Cerebellum (tissue), 4 donors: ENCODE measurements at places on chromosomes 2 and 18. TPM values are rescaled to one million over a fixed set of nuclear protein-coding genes. Genes with fewer than 3 reads are reported as not detected.
A peak's percentile ranks its signal among the peaks of the same experiment; 100 is the strongest.

GRCh38 chr2:142870526-142870925, 6.9 kb upstream of the KYNU start:
- DNase-seq: no peak

GRCh38 chr2:108889907-108890306, 99.1 kb downstream of the EDAR start:
- no peak for DNase-seq

GRCh38 chr2:201396595-201396994, 39.5 kb upstream of the FLACC1 start:
- no peak for DNase-seq

PLB1 gene
- 4.3 TPM for total RNA-seq

SERPINB7 gene
- total RNA-seq: not detected

DNA sequence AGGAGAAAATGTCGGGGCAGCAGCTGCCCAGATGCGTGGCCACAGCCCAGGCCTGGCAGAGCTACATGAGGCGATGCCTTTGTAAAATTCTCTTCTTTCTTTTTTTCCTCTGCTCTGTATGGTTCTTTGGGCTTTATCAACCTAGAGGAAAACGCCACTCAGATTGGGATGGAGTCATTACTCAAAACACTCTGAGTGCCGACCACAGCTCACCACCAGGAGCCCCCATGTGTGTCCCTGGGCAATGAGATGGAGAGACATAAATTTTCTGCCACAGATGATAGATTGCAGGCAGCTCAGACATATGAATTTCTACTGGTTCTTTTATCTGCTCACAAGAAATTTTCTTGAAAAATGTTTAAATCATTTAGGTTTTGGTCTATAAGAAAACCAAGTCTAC, 56.0 kb downstream of the PARD6G start:
- DNase-seq: no peak

DNA sequence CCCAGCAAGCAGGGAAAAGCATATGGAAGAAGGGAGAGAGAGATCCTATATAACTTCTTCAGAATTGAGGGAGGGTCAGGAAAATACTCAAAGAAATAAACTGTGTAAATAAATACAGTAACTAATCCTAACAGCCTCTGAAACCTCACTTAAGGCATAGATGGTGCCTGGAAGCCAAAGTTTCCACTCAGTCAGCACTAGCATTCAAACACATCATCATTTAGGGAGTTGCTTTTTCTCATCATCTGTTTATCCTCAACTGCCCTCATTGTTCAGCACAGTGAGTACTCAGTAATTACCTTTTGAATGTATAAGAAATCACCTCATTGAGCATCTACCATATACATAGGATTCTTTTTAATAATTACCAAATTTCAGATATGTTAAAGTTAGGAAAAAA, 262.9 kb downstream of the C1D start:
- DNase-seq: no peak

SLC66A3 gene
- total RNA-seq: 9.7 TPM

GRCh38 chr2:149657401-149658040, 69.9 kb upstream of the MMADHC start:
- no peak for DNase-seq

- no peak for DNase-seq
Measured at GRCh38 chr2:182432051-182432450, 5.2 kb upstream of the PDE1A start.

PAIP2B gene
- 17.3 TPM for total RNA-seq

DNA sequence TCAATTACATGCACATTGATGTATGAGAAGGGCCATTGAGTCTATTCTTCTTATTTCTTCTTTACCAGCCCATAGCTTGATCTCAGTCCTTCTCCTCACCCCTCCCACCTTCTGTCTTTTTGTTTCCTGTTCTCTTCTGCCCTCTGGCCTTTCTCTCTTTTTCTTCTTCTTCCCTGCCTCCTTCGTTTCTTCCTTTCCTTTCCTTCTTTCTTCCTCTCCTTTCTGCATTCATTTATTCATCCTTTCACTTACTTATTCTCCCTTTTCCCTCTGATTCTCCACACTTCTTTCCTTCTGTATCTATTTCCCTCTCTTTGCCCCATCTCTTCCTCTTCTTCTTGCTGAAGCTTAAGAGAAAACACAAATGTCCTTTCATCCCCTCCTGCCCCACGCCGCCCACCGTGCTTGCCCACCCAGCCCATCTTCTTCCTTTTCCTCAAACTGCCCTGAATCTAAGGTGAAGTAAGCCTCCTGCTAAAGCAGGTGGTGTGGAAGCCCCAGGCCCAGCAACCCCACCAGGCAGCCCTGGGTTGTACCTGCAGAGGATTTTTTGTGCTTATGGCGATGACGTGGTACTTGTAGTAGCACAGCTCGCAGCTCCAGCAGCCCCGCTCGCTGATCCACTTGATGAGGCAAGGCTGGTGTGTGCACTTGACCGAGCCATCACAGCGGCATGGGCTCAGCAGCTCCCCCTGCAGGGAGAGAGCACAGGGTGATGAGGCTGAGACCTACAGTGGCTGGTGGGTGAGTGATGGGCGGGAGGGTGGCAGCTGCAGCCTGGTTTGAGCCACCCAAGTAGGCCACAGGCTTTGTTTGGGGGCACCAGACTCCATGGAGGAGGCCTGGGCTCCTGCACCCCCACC, 89.0 kb downstream of the MARCHF4 start:
- no peak for DNase-seq

DNA sequence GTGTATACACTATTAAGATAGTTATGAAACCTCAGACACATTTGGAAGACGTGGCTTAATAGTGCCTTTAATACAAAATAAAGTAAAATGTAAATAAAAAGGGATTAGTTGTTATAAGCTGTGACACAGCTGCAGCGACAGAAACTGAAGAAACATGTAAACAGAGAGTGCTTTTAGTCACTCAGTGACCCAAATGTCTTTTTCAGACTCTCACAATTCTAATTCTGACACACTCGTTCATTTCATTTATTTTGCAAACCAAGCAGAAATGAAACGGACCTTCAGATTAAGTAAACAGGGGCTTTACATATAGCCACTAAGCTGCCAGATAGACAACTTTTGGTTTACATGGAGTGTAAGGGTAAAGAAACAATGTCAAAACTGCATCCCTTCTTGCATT, 181.0 kb upstream of the ETAA1 start:
- no peak for DNase-seq

GRCh38 chr2:42973726-42974125, 181.3 kb upstream of the HAAO start:
- no peak for DNase-seq

CAPG gene
- total RNA-seq: 6.3 TPM

DNA sequence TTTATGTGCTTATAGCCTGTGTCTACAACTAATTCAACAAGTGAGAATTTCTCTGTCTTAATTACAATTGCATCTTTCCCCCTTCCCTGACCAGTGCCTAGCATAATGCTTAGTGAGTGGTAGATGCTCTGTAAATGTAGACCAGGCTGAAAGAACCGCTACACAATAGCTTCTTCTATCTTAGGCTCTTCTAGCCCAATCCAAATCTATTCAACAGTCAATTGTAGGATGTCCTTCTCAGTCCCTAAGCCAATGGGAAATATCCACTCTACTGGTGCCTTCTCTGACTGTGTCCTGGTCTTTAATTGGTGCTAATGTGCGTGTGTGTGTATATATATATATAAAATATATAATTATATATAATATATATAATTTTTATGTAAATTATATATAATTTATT, 34.1 kb upstream of the GCC2 start:
- DNase-seq: no peak

DNA sequence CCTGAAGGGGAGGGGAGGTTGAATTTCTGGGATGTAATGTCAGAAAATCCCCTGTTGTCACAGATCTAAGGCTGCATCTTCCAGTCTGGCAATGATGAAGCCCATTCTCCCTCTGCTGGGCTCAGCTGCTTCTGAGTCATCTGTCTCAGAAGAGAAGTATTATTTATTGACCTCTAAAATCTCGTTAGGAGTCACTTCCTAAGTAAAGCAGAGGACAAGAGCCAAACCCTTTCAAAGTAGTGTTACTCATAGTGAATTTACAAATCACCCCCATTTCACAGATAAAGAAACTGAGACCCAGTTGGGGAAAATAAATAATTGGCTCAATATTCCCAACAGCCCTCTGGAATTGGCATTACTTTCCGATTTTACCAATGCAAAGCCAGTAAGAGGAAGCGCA, 167.3 kb upstream of the SKOR2 start:
- DNase-seq: no peak

DLX1 gene
- not detected for total RNA-seq

GRCh38 chr2:24287171-24287570, 73.2 kb downstream of the ITSN2 start:
- DNase-seq: no peak

- no peak for DNase-seq
Measured at GRCh38 chr2:96926236-96926635, 56.4 kb upstream of the SEMA4C start.

DNA sequence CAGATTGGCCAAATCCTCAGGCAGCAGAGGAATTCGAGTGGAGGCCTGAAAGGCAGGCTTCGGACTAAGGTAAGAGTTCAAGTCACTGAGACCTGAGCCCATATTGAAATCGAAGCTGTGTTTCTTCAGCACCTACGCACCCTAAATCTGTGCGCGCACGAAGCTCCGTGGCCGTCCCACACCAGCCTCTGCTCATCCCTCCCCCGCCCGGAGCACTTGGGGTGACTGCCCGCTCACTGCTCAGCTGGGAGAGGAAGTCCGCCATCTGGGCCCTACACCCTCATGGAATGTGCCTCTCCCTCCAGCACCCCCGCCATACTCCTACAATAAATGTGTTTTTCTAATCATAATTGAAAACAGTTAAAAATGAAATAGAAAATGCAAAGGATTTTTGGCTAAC, 734.5 kb downstream of the GALR1 start:
- no peak for DNase-seq

- DNase-seq: no peak
Measured at GRCh38 chr18:72375618-72376017, 168.5 kb downstream of the CBLN2 start.

GRCh38 chr2:154226931-154227330, 355.2 kb downstream of the GALNT13 start:
- peak; percentile 17 for DNase-seq

GRCh38 chr2:189437926-189438325, 3.3 kb upstream of the WDR75 start:
- no peak for DNase-seq

DNA sequence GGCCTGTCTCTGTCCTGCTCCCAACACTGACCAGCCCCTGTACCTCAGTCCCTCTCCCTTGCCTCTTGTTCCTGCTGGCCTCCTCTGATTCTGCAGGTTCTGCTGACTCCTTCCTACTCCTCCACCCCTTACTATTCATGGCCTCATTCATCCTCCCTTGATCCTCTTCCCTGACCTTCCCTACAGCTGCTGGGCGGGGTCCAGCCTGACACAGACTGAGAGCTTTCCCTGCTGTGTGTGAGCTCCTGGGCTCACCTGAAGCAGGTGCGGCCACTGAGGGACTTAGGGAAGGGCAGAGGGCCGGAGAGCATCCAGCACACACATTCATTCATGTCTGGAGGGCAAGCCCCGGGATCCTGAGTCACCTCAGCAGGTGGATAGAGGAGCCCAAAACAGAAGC, 185.6 kb downstream of the CTIF start:
- no peak for DNase-seq

LYPD6B gene
- 0.91 TPM for total RNA-seq

DNA sequence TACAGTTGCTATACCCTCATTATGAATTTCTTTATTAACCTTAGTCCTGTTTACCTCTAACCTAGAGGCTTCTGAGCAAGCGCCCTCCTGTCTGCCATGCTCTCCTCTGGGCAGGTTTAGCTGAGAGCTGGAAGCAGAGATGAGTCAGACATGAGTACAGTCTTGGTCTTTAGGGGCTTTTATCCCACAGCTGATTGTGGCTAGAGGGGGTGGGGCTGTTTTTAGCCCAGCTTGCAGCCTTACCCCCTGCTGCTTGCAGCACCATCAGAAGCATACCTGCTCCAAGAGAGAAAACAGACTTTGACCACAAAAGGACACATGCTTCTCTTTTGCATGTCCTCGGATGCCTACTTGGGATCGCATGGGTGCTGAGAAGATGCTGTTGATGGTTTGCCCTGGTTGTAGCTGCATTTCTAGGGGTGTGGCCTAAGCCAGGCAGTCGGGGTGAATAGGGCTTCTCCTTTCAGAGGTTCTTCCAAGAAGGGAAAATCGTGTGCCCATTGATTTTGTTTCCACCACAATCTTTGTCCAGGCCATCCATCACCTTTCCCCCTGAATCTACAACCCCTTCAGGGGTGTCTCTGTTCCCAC, 115.0 kb upstream of the LGALSL start:
- no peak for DNase-seq

GRCh38 chr18:48769006-48769636, 181.6 kb downstream of the SMAD7 start:
- peak; percentile 73 for DNase-seq

MAP3K19 gene
- 3.1 TPM for total RNA-seq

- no peak for DNase-seq
Measured at GRCh38 chr18:10140461-10141282, 226.9 kb downstream of the VAPA start.

GRCh38 chr2:75896779-75897366, 186.2 kb upstream of the GCFC2 start:
- DNase-seq: no peak

DNA sequence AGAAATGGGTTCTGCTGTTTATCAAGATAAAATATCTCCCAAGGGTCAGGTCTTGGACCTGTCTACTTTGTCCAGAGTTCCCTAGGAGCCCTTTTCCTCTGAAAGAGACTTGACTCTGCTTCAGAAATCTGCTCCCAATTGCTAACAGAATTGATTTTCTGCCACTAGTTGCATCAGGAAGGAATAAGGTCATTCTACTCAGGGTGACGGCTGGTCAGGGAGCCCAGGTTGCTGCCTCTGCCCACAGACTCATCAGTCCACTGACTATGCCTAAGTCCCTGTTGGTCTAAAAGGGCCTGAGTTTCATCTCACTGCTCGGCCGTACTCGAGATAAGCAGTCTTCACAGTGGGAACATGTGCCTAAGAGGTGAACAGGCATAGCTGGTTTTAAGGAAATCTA, 61.2 kb downstream of the EVA1A start:
- DNase-seq: no peak

LYPD6 gene
- total RNA-seq: 7.5 TPM

DNA sequence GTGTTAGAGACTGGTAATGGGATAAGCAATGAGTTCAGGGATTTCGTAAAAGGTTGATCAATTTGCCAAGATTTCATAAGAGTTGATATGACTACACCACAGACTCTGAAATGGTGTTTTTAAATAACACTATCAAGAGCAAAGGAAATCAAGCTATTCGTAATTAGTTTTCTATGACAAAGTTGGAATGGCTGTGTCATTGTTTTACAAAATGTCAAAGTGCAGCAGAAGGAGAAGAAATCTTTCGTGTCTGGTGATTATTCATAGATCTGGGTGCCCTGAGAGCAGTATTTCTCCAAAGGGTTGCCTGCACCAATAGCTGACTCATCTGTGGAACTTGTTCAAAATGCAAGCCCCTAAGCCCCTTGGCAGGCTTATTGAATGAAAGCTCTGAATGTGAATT, 70.1 kb downstream of the NABP1 start:
- no peak for DNase-seq

GRCh38 chr2:155841442-155841841, 491.1 kb downstream of the NR4A2 start:
- no peak for DNase-seq

GPR45 gene
- total RNA-seq: 1.5 TPM
